Stimulated activated CD4-positive, alpha-beta T cell treated with anti-CD3 and anti-CD28 coated beads, Interleukin-12 subunit alpha, Interleukin-12 subunit beta, amount 100 ng/mL, for 24 hours (primary cell): ENCODE measurements at places on chromosomes 3 and 15.

DNA sequence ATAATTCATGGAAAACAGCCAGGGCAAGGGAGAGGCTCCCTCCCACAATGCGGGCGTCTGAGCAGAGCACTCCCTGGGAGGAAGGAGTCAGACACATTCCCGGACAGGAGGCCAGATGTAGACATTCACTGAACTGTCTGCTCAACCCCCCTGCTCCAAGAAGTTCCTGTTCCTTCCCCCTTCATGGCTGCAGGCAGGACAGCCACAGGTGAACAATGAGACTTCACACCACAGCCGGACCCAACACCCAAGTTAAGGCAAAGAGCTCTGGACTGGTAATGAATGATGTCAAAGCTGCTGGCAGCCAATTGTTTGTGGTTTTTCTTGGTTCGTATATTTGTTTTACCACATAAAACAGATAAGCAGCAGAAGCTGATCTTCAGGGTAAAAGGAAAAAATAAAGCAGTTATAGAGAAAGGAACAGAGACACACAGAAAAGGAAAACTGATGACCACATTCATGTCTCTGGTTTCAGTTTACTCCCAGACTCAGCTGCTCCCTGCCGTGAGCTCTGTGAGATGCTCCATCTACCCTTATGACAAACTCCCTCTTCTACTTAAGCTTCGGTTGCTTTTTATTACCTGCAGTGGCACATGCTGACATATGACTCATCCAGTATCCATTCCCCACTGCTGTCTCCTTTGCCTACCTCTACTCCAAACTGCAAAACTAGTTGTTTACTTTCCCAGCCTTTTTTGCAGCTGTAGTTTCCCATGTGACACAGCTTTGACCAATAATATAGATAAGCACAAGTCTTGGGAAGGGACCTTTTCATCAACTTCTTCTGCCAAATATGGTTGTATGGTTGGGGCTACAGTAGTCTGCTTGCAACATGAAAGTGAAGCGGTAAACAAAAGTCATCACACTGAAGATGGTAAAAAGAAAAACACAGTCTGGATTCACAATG is 33.1 kb downstream of the DZIP1L start:
- DNase-seq: peak; percentile 10

- DNase-seq: no peak
Observed at GRCh38 chr15:50166216-50166615, 15.8 kb upstream of the SLC27A2 start.

DNA sequence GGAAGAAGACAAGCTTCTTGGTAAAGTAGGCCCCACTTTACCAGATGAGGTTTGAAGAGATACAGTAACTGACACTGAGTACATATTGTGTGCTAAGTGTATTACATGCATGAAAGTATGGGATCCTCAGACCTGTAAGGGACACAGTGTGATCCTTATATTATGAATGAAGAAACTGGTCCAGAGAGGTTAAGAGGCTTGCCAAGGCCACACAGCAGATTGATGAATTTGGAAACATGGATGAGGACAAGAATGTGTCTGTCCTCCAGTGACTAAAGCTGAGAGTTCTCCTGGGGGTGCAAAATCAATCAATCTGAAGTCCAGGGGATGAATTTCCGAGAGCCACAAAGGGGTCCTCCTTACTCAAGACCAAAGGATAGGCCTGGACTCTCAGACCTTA is 31.4 kb upstream of the MRPS22 start:
- no peak for DNase-seq

DNA sequence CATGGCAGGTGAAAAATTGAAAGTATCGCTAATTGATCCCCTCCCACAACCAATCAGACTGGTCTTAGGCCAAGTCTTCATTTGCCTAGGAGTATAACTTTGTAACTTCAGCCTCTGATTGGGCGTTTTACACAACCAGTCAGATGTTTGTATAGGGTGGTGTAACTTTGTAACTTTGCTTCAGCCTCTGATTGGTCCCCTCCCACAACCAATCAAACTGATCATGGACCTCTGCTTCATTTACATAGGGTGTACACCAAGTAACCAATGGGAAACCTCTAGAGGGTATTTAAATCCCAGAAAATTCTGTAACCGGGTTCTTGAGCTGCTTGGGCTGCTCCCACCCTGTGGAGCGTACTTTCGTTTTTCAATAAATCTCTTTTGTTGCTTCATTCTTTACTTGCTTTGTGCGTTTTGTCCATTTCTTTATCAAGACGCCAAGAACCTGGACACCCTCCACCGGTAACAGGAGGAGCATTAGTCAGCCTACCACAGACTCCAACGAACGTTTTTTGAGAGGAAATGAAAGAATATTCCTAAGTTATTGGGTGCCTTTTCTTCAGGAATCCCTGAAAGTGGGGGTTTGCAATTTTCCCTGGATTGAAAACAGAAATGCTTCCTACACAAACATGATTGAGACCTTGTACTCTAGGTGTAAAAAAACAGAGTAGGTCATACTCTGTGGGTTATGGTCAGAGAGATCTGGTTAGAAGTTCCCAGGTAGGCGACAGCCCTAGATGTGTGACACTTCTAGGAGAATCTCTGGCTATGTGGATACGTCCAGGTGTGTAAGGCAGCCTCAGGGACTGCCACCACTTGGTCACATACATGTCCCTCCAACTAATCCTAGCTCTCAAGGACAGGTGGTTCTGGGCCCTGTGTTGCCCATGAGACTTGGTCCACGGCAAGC is 5.5 kb upstream of the SACM1L start:
- no peak for DNase-seq

DNA sequence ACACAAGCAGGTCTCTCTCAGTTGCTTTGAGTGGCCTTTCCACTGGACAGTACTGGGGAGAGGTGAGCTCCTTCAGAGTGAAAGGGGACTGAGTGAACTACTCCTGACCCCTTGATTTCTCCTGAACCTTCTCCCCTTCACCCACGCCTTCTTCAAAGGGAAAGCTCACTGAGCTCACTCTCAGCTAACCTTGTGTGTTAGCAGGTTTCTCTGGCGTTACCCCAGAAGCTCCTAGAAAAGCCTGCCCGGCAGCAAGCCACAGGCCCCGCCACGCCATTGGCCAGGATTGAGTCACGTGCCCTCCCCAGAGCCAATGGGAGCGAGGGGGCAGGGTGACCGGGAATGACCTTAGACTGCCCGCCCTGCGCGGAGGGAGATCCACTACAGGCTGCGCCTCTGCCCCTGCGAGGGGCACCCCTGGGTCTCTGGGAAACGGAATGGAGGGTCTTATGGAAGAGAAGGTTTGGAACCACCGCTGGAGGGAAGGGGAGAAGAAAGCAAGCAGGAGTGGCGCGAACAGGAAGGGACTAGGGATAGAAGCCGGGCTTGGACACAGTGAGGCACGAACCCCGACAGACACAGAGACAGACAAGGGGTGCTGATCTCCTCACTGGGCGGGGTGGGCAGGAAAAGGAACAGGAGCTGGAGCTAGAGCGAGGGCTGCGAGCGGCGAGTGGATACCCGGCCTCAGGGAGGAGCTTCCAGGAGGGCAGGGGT is 17.4 kb upstream of the CLK3 start:
- peak; percentile 73 for DNase-seq
